ENCODE measurements at places on chromosomes 11 and 22. TPM values are rescaled to one million over a fixed set of nuclear protein-coding genes. Genes with fewer than 3 reads are reported as not detected.

GPHA2 gene
- total RNA-seq = not detected

PARVG gene
- total RNA-seq = 12.1 TPM

CACNA1I gene
- total RNA-seq = 0.14 TPM

GRAP2 gene
- 38.2 TPM for total RNA-seq

APOA5 gene
- total RNA-seq = 7.3 TPM

FBLN1 gene
- 8.3 TPM for total RNA-seq

CHADL gene
- total RNA-seq = 0.51 TPM

MIAT gene
- 1.5 TPM for total RNA-seq

SERPING1 gene
- 235 TPM for total RNA-seq

SEPTIN5 gene
- total RNA-seq = 3.3 TPM

FAM180B gene
- not detected for total RNA-seq

SHISA8 gene
- total RNA-seq = not detected

POU2AF2 gene
- not detected for total RNA-seq

AQP11 gene
- total RNA-seq = 16.6 TPM

GRIA4 gene
- total RNA-seq = not detected

PARVA gene
- 3.1 TPM for total RNA-seq

CCDC73 gene
- 0.23 TPM for total RNA-seq

MAPK11 gene
- 1.2 TPM for total RNA-seq

PHOX2A gene
- not detected for total RNA-seq

RCOR2 gene
- total RNA-seq = 0.19 TPM

FOXRED2 gene
- 9.0 TPM for total RNA-seq

RPUSD4 gene
- total RNA-seq = 20.5 TPM

ETS1 gene
- 30.0 TPM for total RNA-seq

KRTAP5-8 gene
- not detected for total RNA-seq

TYR gene
- total RNA-seq = not detected

COA4 gene
- 37.6 TPM for total RNA-seq

BCO2 gene
- total RNA-seq = 0.70 TPM

PTPRCAP gene
- 5.0 TPM for total RNA-seq

SLC17A6 gene
- total RNA-seq = not detected

LMO2 gene
- 5.9 TPM for total RNA-seq

GRIK4 gene
- 0.05 TPM for total RNA-seq

FOSL1 gene
- not detected for total RNA-seq

MFRP gene
- total RNA-seq = not detected

TMEM191C gene
- 0.25 TPM for total RNA-seq

PCNX3 gene
- 11.5 TPM for total RNA-seq

MOGAT2 gene
- total RNA-seq = 1.0 TPM

ANKK1 gene
- total RNA-seq = 0.08 TPM

APBB1 gene
- total RNA-seq = 8.1 TPM

KRTAP5-9 gene
- total RNA-seq = not detected

TRMT2A gene
- 26.2 TPM for total RNA-seq

EIF1AD gene
- 18.2 TPM for total RNA-seq

DEFB131B gene
- not detected for total RNA-seq

SCGB1A1 gene
- not detected for total RNA-seq

PRODH gene
- not detected for total RNA-seq

TRIM48 gene
- total RNA-seq = not detected

GAL3ST3 gene
- not detected for total RNA-seq

CABP4 gene
- total RNA-seq = 2.1 TPM

RHOD gene
- 7.8 TPM for total RNA-seq

SLC22A9 gene
- total RNA-seq = 138 TPM

TPBGL gene
- not detected for total RNA-seq

HSPB2 gene
- total RNA-seq = not detected

PLEKHB1 gene
- 0.75 TPM for total RNA-seq

MAPK8IP2 gene
- 0.09 TPM for total RNA-seq

LAYN gene
- total RNA-seq = 0.92 TPM

MS4A7 gene
- total RNA-seq = 50.0 TPM

All from liver (tissue), 10 donors.